ENCODE measurements at places on chromosomes 11 and 22.

- DNase-seq, result no peak
Measured at GRCh38 chr11:115996808-115997188, 492.6 kb upstream of the CADM1 start.

GRCh38 chr22:49535527-49536125 lies 292.0 kb downstream of the BRD1 start:
- DNase-seq, result no peak

GRCh38 chr11:78350091-78350645 lies 67.5 kb downstream of the GAB2 start:
- no peak for DNase-seq

DNA sequence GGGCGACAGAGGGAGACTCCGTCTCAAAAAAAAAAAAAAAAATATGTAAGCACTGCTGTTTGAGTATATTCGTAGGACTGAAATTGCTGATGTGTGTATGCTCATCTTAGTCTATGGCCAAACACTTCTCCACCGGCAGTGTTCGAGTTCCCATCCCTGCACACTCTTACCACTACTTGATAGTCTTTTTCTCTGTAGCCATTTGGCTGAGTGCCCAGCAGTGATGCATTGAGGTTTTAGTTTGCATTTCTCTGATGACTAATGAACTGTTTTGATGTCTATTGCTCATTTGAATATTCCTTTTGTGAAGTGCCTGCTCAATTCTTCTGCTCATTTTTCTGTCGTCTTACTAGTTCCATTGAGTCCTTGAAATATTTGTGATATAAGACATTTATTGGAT lies 1.9 kb downstream of the TIRAP start:
- peak; percentile 79 for DNase-seq

DNA sequence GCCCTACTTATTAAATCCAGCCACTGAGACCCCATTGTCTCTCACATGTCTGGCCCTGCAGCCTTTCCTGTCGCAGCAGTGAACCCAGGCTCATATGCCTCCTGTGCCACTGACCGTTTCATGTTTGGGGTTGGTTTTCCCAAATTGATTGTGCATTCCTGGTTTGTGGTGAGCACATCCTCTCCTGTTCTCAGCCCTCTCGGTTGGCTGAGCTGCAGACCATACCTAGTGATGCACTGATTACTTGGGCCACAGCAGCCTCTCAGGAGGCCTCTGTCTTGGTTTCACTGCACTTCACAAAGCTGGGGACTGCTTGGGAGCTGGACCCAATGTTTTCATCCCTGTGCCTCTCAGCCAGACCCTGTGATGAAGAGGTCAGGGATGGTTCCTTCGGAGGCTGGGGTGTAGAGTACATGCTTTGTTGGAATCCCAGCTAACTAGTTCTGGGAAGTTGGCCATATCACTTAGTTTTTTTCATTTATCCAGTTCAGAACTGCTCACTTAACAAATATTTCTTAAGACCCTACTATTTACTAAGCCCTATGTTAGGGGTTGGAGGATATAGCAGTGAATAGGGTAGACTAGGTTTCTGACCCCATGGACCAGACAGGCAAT lies 30.9 kb downstream of the PARVA start:
- no peak for DNase-seq

DNA sequence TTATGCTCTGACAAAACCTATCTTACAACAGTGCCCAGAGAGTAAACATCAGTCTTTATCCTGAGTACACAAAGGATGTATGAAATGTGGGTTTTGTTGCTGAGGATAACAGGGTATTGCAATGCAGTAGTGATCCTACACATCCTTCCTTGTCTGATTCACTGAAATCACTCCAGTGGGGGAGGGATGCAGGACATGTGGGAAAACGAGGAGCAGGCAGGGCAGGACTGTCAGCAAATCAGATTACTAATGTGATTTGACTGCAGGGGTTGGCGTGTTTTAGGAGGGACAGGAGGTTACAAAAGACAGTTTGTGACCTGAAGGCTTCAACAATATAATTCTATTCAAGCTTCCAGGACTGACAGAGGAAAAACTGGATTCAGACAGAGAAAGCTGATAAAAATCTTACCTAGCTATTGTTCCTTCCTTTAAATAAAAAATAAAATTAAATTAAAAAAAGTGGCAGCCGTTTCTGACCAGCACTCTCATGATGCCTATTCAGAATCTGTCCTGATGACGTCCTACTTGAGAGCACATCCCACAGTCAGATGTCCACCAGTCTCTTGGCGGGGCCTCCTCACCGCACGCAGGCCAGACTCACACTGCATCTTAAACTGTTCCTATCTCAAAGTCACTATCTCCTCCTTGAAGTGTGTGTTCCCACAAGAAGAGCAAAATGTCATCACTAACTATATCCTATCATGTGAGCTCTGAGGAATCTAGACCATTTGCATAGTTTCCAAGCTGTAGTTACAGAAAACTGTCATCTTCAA lies 50.6 kb upstream of the MN1 start:
- no peak for DNase-seq

DNA sequence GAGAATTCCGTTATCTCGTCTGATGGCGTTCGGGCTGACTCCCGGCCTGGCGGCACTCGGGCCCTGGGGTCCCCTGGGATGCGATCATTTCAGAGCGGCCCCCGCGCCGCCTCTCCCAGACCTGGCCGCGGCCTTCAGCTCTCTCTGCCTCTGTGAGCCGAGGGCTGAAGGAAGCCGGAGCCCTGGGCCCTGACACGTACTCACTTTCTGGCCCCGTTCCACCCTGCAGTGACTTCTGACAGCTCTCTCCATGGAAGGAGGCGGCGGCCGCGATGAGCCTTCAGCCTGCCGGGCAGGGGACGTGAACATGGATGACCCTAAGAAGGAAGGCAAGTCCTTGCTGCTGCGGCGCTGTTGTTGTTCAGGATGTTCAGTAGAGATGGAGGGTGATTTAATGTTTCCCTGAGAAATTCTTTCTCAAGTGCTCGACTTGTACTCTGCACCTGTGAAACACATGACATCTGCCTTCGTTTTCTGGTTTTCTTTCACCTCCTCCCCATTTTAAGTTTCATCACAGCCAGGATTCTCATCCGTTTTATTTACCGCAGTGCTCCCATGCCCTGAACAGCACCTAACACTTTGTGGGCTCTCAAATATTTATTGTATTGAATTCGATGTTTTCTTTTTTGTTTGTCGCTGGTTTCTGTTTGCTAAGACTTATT lies 612 bp downstream of the GTSE1 start:
- DNase-seq, result no peak

DNA sequence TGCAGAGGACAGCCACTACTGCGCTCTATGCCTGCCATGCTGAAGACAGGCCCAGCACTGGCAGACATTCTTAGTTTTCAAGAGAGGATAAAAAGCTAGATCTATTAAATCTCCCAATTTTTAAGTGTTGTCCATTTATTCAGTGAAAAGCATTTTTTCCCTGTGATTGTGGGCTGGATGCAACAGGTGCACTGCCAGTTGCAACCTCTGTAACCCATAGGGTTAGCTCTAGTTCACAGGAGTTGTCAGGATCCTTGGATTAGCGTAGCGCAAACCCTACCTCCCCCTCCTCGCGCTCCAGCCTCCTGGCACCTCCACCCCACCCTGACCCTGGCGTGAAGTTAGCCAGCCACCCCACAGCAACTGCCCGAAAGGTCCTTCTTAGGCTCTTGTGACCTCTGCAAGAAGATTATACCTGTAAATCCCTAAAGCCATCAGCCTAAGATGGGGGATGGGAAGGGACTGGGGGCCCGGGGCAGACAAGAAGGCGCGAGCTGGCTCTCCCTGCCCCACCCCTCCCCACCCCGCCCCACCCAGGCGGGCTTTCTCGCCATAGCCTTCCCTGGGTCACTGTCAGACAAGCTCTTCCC lies 30.9 kb downstream of the EIF3F start:
- DNase-seq, result no peak
